ENCODE measurements at places on chromosomes 1 and 21. TPM values are rescaled to one million over a fixed set of nuclear protein-coding genes. Genes with fewer than 3 reads are reported as not detected.
A peak's percentile ranks its signal among the peaks of the same experiment; 100 is the strongest.

UBE2U gene
- polyA plus RNA-seq = not detected

DNA sequence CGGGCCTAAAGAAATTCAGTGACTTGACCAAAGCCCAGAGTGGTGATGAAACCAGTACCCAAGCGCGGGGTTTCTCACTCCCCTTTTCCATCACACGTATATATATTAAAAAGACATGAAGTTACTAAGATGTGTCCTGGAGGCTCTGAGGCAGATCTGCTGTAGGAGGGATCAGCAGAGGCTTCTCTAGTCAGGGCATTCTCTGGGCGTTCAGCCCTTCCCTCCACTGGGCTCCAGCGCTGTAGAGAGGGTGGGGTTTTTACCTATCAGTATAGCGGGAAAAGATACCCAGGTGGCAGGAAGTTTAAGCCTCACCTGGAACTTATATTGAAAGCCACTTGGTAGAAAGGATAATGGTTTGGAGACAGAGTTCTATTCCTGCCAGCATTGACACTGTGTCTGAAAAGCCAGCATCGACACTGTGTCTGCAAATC, 862 bp upstream of the PLEKHO1 start:
- no peaks in the 10 kb centered on the region for H3K27me3 ChIP-seq
- peaks cover 20% of the 10 kb centered on the region for H3K36me3 ChIP-seq
- peak overlapping the region; percentile 93 for H3K4me3 ChIP-seq

GRCh38 chr1:3761296-3762010, 9.2 kb downstream of the CCDC27 start:
- no peak overlapping the region for H3K4me3 ChIP-seq
- DNase-seq = no peak
- H3K27me3 ChIP-seq = peaks cover 11% of the 10 kb centered on the region
- no peak overlapping the region for H3K27ac ChIP-seq

- DNase-seq = peak; percentile 77
- H3K27me3 ChIP-seq = no peaks in the 10 kb centered on the region
- H3K27ac ChIP-seq = peak within 1 kb of the TSS; percentile 78
- peaks cover 20% of the 10 kb centered on the region for H3K36me3 ChIP-seq
Measured at GRCh38 chr1:32200226-32201010, at the start of gene CCDC28B. CCDC28B (plus strand) TSS chr1:32200595; CDS start chr1:32201936, 1,341 bp downstream.

GRCh38 chr1:32729254-32730046, 26.9 kb upstream of the SYNC start:
- no peak overlapping the region for H3K27ac ChIP-seq
- H3K4me1 ChIP-seq = no peaks in the 10 kb centered on the region

DNA sequence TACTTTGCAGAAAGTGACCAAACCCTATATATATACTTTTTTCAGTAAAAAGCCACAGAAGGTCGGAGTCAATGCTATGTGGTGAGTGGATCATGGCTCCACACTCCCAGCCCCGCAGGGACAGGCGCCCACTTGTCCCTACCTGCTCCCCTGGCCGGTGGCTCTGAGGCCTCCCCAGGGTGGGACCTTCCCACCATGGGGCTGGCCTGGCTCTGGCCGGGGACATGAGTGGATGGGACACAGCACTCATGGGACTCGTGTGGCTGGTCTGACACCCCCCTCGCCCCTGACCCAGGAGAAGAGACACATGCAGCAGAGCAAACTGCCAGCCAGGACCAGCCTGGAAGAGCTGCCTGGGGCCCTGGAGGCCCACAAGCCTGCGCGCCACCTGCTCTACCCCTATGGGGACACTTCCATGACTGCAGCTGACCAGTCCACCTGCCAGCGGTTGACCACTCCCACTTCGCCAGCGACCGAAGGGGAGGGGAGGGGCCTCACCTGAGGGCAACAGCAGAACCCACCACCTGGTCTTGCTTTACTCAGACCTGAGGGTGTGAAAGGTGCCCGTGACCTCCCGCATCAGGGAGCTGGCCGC, 2.2 kb downstream of the SPATC1L start:
- no peaks in the 10 kb centered on the region for H3K27me3 ChIP-seq
- no peak overlapping the region for H3K27ac ChIP-seq
- no peak overlapping the region for H3K4me3 ChIP-seq
- H3K4me1 ChIP-seq = peaks cover 16% of the 10 kb centered on the region

GRCh38 chr1:43706598-43707189, 642 bp upstream of the ST3GAL3 start:
- no peaks in the 10 kb centered on the region for H3K27me3 ChIP-seq
- H3K4me3 ChIP-seq = peak overlapping the region; percentile 79
- peaks cover 17% of the 10 kb centered on the region for H3K4me1 ChIP-seq
- peaks cover 4% of the 10 kb centered on the region for H3K36me3 ChIP-seq

SLC22A15 gene
- 1.7 TPM for polyA plus RNA-seq

GRCh38 chr1:37153116-37154100, 119.1 kb upstream of the GRIK3 start:
- H3K36me3 ChIP-seq = no peaks in the 10 kb centered on the region
- H3K4me3 ChIP-seq = no peak overlapping the region
- H3K27ac ChIP-seq = no peak overlapping the region
- H3K4me1 ChIP-seq = no peaks in the 10 kb centered on the region
- H3K27me3 ChIP-seq = no peaks in the 10 kb centered on the region
- DNase-seq = no peak

DNA sequence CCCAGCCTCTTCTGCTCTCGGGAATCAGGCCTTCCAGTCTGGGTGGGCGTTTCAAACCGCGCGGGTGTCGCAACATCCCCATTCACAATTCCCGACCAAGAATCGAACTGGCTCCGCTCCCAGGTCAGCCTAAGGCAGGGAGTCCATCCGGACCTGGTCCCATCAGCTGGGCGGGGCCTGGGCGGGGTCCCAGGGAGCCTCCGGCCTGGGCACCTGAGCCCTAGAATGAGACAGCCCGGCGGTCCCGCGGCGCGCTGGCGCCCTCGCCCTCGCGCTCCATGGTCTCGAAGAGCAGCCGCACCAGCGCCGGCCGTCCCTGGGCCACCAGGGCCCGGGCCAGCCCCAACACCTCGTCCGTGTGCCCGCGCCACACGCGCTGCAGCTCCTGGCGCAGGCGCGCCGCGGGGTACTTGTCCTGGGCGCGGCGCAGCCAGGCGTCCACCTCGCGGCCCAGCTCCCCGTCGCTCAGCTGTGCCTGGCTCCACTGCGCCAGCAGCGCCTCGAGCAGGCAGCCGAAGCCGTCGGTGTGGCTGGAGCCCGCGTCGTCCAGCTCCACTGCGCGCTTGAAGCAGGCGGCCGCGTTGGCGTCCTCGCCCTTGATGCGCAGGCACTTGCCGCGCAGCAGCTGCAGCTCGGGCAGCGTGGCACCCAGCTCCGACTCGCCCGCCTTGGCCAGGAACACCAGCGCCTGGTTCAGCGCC, 16.9 kb upstream of the PARS2 start:
- DNase-seq = no peak
- H3K4me1 ChIP-seq = no peaks in the 10 kb centered on the region
- H3K36me3 ChIP-seq = peaks cover 10% of the 10 kb centered on the region
- no peak overlapping the region for H3K27ac ChIP-seq
- H3K4me3 ChIP-seq = no peak overlapping the region

GRCh38 chr1:224160171-224160682, 22.8 kb upstream of the DEGS1 start:
- H3K4me3 ChIP-seq = no peak overlapping the region
- H3K4me1 ChIP-seq = no peaks in the 10 kb centered on the region
- no peak overlapping the region for H3K27ac ChIP-seq
- no peaks in the 10 kb centered on the region for H3K27me3 ChIP-seq
- H3K36me3 ChIP-seq = peaks cover 6% of the 10 kb centered on the region

- no peaks in the 10 kb centered on the region for H3K4me1 ChIP-seq
- no peak overlapping the region for H3K4me3 ChIP-seq
- no peak for DNase-seq
- H3K36me3 ChIP-seq = no peaks in the 10 kb centered on the region
- H3K27me3 ChIP-seq = no peaks in the 10 kb centered on the region
Measured at GRCh38 chr1:214251354-214251753, 29.6 kb upstream of the SMYD2 start.

DNA sequence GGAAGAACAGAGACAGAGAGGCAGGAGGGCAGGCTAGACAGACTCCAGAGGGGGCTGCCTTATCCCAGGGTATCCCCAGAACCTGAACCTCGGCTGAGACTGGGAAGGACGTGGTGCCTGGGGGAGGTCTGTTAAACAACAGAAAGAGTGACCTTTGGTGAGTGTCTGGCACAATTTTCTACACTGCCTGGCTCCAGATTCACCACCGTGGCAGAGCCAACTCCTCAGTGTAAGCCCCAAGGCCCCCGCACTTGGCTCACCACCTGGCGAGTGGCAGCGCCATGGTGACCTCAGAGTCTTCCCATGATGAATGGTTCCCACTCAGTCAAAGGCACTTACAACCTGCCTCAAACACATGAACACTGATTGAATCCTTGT, 6.5 kb downstream of the RD3 start:
- no peaks in the 10 kb centered on the region for H3K36me3 ChIP-seq
- no peaks in the 10 kb centered on the region for H3K27me3 ChIP-seq
- no peak overlapping the region for H3K4me3 ChIP-seq
- H3K4me1 ChIP-seq = no peaks in the 10 kb centered on the region

DNA sequence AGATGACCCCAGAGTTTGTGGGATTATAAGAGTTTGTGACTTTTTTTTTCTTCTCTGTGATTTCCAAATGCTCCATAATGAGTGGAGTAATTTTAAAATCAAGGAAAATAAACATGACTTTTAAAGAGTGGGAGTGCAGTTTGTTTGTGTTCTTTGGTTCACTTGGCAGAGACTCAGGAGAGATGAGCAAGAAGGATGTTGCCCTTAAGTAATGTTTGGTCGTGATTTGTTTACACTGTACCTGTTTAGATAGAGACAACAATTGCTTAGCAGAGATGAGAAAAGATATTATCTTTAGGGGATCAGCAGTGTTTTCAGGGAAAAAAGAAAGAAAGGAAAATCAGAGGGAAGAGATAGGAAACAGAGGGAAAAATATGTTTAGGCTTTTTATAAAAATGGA, 170.8 kb downstream of the ADSS2 start:
- H3K4me3 ChIP-seq = no peak overlapping the region
- H3K27me3 ChIP-seq = no peaks in the 10 kb centered on the region
- no peak for DNase-seq
- H3K4me1 ChIP-seq = no peaks in the 10 kb centered on the region

SYCP1 gene
- polyA plus RNA-seq = not detected

- H3K4me1 ChIP-seq = peaks cover 63% of the 10 kb centered on the region
- H3K4me3 ChIP-seq = peak overlapping the region; percentile 90
- peak overlapping the region; percentile 98 for H3K27ac ChIP-seq
- DNase-seq = no peak
Measured at GRCh38 chr1:66333466-66334199, 200.3 kb upstream of the SGIP1 start.

OLFML2B gene
- polyA plus RNA-seq = not detected

NIT1 gene
- 61.0 TPM for polyA plus RNA-seq

GRCh38 chr21:43959231-43960116, 52.6 kb upstream of the TRAPPC10 start:
- no peak overlapping the region for H3K4me3 ChIP-seq
- peaks cover 11% of the 10 kb centered on the region for H3K36me3 ChIP-seq
- DNase-seq = peak; percentile 23
- no peak overlapping the region for H3K27ac ChIP-seq

SELL gene
- polyA plus RNA-seq = 258 TPM

ZNF669 gene
- polyA plus RNA-seq = 23.5 TPM

- H3K27ac ChIP-seq = no peak overlapping the region
- no peak overlapping the region for H3K4me3 ChIP-seq
- H3K36me3 ChIP-seq = no peaks in the 10 kb centered on the region
- no peaks in the 10 kb centered on the region for H3K27me3 ChIP-seq
- no peak for DNase-seq
Measured at GRCh38 chr1:118012515-118013124, 83.1 kb downstream of the WDR3 start.

GRCh38 chr1:21594935-21595897, 73.9 kb downstream of the RAP1GAP start:
- no peaks in the 10 kb centered on the region for H3K4me1 ChIP-seq
- no peaks in the 10 kb centered on the region for H3K36me3 ChIP-seq
- peak; percentile 43 for DNase-seq
- no peak overlapping the region for H3K4me3 ChIP-seq
- no peak overlapping the region for H3K27ac ChIP-seq

LCE3D gene
- not detected for polyA plus RNA-seq

FAM72B gene
- 0.45 TPM for polyA plus RNA-seq

DNA sequence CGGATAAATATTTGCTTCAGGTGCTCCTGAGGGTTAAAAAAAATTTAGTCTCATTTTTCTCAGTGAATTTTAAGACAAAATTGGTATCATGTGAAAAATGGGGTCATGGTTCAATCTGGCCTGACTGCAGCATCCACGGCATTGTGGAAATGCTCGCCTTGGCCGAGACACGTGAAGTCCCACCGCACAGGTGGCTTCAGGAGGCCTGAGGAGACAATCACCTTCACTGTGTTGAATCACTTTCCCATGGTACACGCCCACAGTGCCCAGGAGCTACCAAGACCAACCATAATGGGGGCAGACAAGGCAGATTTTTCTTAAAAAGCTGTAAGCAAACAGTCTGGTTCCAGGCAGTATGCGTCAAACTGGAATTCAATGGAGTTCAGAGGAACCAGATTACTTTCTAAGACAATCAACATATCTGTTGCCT, 11.0 kb upstream of the CPLANE2 start:
- peaks cover 14% of the 10 kb centered on the region for H3K4me1 ChIP-seq
- H3K27ac ChIP-seq = no peak overlapping the region
- no peak for DNase-seq
- no peaks in the 10 kb centered on the region for H3K27me3 ChIP-seq

- H3K4me1 ChIP-seq = no peaks in the 10 kb centered on the region
- peaks cover 3% of the 10 kb centered on the region for H3K36me3 ChIP-seq
- no peak overlapping the region for H3K4me3 ChIP-seq
- H3K27me3 ChIP-seq = no peaks in the 10 kb centered on the region
Measured at GRCh38 chr1:50599546-50599945, 176.3 kb upstream of the DMRTA2 start.

CLCA1 gene
- polyA plus RNA-seq = not detected

DNA sequence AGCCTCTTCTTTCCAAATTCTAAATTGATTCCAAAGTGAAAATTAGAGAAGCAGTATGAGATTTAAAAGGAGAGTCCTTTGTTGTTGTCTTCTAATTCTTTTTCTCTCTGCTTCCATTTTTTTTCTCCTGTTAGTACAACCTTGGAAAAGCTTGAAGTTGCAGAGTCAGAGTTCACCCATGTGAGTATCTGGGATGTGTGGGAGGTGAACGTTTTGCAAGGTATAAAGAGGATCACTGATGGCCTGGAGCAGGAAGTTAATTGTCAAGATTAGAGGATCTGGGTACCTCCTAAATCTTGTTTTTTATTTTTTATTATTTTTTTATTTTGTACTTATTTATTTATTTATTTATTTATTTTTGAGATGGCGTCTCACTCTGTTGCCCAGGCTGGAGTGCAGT, 7.7 kb upstream of the PSMD4 start:
- H3K27ac ChIP-seq = no peak overlapping the region
- peaks cover 65% of the 10 kb centered on the region for H3K36me3 ChIP-seq
- H3K4me3 ChIP-seq = no peak overlapping the region
- H3K27me3 ChIP-seq = no peaks in the 10 kb centered on the region

DNA sequence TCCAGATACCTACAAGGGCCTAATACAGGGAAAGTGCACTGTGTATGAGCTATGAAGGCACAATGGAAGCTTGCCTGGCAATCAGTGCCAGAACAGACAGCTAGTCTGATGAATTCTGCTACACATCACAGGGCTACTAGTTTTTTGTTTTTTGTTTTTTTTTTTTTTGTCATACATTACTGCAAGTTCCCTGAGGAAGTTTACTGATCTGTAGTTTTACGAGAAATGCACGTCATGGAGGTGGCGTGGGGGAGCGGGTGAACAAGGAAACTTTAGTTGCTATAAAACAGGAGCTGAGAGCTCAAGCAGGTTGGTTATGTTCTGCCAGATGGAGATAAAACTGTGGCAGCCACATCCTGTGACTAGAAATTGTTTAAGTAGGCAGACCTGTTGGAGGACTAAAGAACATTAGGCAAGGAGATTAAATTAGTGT, 17.7 kb downstream of the PTPRC start:
- H3K36me3 ChIP-seq = peaks cover 21% of the 10 kb centered on the region
- no peaks in the 10 kb centered on the region for H3K27me3 ChIP-seq
- no peak overlapping the region for H3K4me3 ChIP-seq

GRCh38 chr1:10738061-10739058, 58.1 kb downstream of the CASZ1 start:
- no peak overlapping the region for H3K4me3 ChIP-seq
- no peaks in the 10 kb centered on the region for H3K27me3 ChIP-seq
- no peak overlapping the region for H3K27ac ChIP-seq
- no peaks in the 10 kb centered on the region for H3K4me1 ChIP-seq

All from B cell (primary cell).